Tibial nerve (tissue), 4 donors: ENCODE measurements at places on chromosomes 3 and 15.

DNA sequence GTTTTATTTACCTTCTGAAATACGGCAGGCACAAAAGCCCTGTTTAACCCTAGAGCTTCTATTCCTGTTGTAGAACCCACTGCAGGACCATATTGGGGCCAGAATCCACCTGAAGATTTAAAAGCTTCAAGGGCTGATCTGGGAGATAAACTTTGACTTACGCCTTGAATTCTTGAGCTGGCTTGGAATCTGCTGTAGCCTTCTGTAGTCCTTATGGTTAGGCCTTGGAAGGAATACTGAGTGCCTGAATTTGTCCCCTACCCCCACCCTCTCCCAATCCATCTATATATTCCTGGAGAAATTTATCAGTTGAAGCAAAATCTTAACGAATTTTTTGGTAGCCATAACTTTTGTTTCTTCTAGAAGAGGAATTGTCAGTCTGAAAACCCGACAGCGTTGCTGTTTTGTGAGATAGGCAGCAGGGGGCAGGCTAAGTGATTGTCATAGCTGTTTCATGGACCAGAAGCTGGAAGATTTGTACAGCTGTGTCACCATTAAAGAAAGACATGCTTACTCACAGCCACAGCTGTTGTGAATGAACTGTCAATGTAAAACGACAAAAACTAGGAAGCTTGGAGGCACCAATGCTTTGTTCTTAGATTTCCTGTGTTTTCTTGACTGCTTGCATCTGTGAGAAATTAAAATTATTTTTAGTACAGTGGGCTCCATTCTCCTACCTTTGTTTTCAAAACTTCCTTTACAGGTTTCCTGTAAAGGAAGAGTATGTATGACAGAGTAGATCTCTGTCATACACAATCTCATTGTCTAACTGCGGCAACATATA lies 12.8 kb downstream of the LXN start:
- no peak overlapping the region for H3K4me3 ChIP-seq
- peak; percentile 82 for DNase-seq
- H3K27me3 ChIP-seq: no peaks in the 10 kb centered on the region
- no peaks in the 10 kb centered on the region for H3K4me1 ChIP-seq

DNA sequence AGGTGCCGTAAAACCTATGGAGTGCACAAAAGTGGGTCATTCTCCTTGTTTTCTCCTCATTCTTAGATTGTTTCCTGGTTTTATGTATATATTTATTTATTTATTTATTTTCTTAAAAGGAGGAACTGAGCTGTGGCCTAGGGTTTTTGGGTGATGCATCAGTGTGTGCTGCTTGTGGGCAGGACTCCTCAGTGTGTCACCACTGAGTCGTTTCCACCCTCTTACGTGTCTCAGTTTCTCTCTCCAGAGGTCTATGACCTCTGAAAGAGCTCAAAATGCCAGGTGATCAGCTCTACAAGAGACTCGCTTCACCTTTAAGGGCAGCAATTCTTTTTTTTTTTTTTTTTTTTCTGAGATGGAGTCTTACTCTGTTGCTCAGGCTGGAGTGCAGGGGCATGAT lies 72.9 kb downstream of the CD200 start:
- no peak overlapping the region for H3K27ac ChIP-seq
- no peaks in the 10 kb centered on the region for H3K36me3 ChIP-seq
- no peaks in the 10 kb centered on the region for H3K27me3 ChIP-seq
- no peaks in the 10 kb centered on the region for H3K4me1 ChIP-seq
- DNase-seq: no peak
- no peak overlapping the region for H3K4me3 ChIP-seq

GRCh38 chr3:73820431-73820830 lies 195.7 kb upstream of the PDZRN3 start:
- H3K4me3 ChIP-seq: no peak overlapping the region
- no peak overlapping the region for H3K27ac ChIP-seq
- no peaks in the 10 kb centered on the region for H3K4me1 ChIP-seq
- no peak for DNase-seq
- no peaks in the 10 kb centered on the region for H3K36me3 ChIP-seq

DNA sequence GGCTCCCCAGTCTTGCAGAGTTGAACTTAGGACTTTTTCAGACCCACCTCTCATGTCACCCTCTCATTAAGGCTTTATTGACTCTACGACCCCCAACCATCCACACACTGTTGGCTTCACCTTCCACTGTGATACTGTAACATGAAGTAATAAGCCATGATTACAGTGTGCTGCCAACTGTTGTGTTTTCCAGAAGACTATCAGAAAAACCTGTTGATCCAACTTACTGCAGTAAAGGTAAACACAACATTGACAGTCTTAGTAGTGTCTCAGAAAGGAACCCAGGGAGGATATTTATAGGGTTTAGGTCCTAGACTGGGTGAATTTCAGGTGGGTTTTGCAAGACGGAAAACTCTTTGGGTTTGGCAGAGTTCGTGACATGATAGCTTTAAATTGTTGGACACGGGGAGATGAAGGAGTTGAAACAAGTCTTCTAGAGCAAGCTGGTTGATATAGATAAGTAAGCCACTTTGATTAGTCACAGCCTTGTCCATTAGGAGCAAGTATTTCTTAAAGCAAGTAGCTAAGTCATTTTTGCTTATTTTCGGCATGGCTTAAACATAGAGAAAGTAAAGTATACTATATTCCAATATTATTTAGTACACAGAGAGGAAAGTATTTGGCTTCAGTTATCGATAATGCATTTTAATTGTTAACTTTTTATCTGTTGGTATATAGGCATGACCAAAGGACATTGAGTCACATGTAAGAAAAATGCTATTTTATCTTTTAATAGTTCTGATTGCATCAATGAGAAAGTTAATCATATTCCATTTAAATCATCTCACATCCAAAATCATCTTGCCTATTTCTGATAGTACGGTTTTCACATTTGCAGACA lies 2.4 kb upstream of the COL6A5 start:
- H3K36me3 ChIP-seq: no peaks in the 10 kb centered on the region
- H3K4me3 ChIP-seq: no peak overlapping the region
- no peaks in the 10 kb centered on the region for H3K27me3 ChIP-seq
- no peak for DNase-seq

DNA sequence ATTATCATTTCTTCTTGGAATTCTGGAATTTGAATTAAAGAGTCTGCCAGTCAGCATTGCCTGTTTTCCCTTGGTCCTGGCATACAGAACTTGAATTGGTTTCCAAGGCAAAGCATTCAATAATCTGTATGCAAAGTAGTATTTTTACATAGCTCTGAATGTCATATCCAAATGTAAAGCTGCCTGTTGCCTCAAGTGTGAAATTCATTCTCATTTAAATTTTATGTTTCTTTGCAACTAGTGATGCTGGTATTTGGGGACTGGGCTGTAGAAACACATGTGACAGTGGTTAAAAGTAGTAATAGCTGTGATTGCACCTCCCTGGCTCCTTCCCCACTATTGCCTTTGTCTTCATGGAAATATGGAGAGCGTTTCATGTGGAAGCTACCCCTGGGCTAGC lies 743.9 kb upstream of the GOLIM4 start:
- H3K27ac ChIP-seq: no peak overlapping the region
- H3K4me3 ChIP-seq: no peak overlapping the region
- no peaks in the 10 kb centered on the region for H3K36me3 ChIP-seq
- no peaks in the 10 kb centered on the region for H3K4me1 ChIP-seq
- no peak for DNase-seq

GRCh38 chr3:66400411-66401156 lies 100.2 kb downstream of the LRIG1 start:
- no peak for DNase-seq
- H3K4me1 ChIP-seq: peaks cover 15% of the 10 kb centered on the region
- H3K27ac ChIP-seq: no peak overlapping the region
- no peak overlapping the region for H3K4me3 ChIP-seq

DNA sequence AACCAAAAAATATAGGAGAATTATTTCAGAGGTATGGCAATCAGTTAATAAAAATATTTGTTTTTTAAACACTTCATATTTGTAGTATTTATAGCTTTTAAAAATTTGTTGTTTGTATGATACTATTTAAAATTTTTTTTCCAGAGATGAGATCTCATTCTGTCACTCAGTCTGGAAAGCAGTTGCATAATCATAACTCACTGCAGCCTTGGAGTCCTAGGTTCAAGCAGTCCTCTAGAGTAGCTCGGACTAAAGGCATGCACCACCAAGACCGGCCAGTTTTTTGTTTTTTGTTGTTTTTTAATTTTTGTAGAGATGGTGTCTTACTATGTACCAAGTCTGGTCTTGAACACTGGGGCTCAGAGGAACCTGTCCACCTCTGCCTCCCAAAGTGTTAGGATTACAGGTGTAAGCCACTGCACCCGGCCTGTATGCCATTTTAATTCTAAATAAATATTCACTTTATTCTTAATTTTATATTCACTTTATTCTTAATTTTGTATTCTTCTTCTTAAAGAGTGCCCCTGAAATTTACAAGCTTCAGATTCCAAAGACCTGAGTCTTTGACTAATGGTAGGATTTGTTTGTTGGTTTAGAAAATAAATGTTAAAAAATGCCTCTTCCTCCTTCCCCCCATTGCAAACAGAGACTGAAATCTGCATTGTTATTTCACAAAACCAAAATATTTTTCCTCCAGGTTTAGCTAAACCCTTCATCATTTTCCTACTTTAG lies 9.4 kb downstream of the TGFBR2 start:
- peak overlapping the region; percentile 98 for H3K27ac ChIP-seq
- H3K4me3 ChIP-seq: no peak overlapping the region
- peaks cover 80% of the 10 kb centered on the region for H3K4me1 ChIP-seq
- DNase-seq: no peak

- H3K27me3 ChIP-seq: no peaks in the 10 kb centered on the region
- no peaks in the 10 kb centered on the region for H3K4me1 ChIP-seq
- no peaks in the 10 kb centered on the region for H3K36me3 ChIP-seq
- peak; percentile 39 for DNase-seq
Observed at GRCh38 chr15:38378161-38378560, 75.8 kb upstream of the FAM98B start.

DNA sequence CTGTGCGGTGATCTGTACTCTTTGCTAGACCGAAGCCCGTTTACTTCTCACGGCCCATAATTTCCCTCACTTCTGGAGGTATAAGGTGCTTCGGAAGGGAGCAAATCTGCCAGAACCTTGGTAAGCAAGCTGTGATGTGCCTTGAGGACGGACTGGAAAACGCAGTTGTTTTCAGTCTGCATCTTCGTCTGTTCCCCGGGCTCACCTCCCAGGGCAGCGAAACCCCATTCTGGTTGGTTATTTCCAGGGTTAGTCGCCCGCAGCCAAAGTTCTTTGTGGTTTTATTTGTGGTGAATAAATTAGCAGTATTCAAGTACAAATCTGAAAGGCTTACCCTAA lies 401 bp downstream of the RAMAC start:
- peak overlapping the region; percentile 76 for H3K27ac ChIP-seq
- peak overlapping the region; percentile 75 for H3K4me3 ChIP-seq
- peaks cover 11% of the 10 kb centered on the region for H3K4me1 ChIP-seq
- H3K36me3 ChIP-seq: no peaks in the 10 kb centered on the region

GRCh38 chr3:15795651-15796308 lies 2.0 kb downstream of the ANKRD28 start:
- peak overlapping the region; percentile 91 for H3K27ac ChIP-seq
- H3K4me1 ChIP-seq: peaks cover 15% of the 10 kb centered on the region

GRCh38 chr15:77495838-77496596 lies 75.3 kb downstream of the HMG20A start:
- H3K27ac ChIP-seq: peak overlapping the region; percentile 86
- no peak for DNase-seq
- H3K4me1 ChIP-seq: peaks cover 62% of the 10 kb centered on the region
- H3K4me3 ChIP-seq: no peak overlapping the region
- H3K36me3 ChIP-seq: no peaks in the 10 kb centered on the region

DNA sequence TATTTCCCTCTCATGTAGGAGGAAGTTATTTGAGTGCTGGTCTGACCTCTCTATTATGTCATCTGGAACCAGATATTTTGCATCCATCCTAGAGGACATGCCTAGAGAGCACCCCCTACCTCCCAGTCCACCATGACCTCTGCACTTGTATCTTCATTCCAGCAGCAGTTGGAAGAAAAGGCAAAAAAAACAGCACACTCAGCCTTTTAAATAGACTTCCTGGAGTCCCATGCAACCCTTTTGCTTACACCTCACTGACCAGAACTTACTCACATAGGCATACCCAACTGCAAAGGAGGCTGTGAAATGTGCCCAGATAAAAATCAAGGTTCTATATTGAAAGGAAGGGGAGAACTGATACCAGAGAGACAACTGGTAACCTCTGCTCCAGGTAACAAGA lies 92.3 kb upstream of the FHIT start:
- no peaks in the 10 kb centered on the region for H3K4me1 ChIP-seq
- H3K27me3 ChIP-seq: no peaks in the 10 kb centered on the region
- no peak for DNase-seq

DNA sequence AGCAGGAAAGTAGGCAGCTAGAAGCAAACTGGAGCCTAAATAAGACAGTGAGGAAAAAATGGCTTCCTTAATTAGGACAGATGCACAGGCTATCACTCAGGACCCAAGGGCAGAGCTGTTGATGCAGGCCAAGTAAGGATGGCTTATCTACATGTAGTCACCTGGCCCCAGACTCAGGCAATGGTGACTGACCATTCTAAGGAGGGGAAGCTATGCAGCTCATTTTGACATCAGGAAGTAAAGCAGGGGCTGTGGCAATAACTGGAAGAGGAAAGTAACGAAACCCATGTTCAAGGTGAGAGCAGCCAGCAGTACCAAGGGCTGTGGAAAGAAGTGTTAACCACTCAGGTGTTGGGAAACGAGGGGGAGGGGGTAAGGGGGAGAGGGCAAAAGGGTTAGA lies 16.2 kb downstream of the ACAD11 start:
- peaks cover 37% of the 10 kb centered on the region for H3K36me3 ChIP-seq
- H3K27ac ChIP-seq: no peak overlapping the region
- H3K4me1 ChIP-seq: no peaks in the 10 kb centered on the region
- no peak overlapping the region for H3K4me3 ChIP-seq
- no peaks in the 10 kb centered on the region for H3K27me3 ChIP-seq

- no peaks in the 10 kb centered on the region for H3K4me1 ChIP-seq
- peaks cover 3% of the 10 kb centered on the region for H3K27me3 ChIP-seq
- H3K4me3 ChIP-seq: no peak overlapping the region
- DNase-seq: no peak
- H3K36me3 ChIP-seq: peaks cover 3% of the 10 kb centered on the region
- no peak overlapping the region for H3K27ac ChIP-seq
Observed at GRCh38 chr3:23956701-23957100, 11.6 kb downstream of the NR1D2 start.

GRCh38 chr15:27412415-27412814 lies 441.4 kb downstream of the GABRG3 start:
- no peaks in the 10 kb centered on the region for H3K27me3 ChIP-seq
- no peak overlapping the region for H3K27ac ChIP-seq
- no peak for DNase-seq
- no peak overlapping the region for H3K4me3 ChIP-seq

DNA sequence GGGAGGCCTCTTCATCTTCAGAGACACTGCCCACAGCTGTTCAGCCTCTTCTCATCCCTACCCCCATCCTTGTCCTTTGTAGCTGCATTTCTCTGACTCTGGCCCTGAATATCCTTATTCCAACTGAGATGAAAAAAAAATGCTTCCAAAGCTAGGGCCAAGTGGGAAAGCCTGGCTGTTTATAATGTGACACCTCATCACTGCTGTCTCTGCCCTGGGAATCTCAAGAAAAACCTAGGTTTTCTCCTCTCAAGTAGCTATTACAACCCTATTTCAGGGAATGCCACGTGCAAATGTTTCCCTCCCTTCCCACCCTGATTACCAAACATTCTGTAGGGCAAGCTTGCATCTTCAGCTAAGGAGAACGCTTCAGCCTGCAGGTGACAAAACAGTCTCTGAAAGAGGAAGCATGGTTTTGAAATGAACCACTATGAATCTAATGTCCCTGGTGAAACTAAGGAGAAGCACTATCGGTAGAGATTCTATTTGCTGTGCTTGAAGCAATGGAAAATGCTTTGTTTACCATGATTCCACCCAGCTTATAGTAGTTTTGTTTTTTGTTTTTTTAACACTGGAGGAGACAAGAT lies 65.4 kb downstream of the USF3 start:
- H3K27ac ChIP-seq: no peak overlapping the region
- H3K36me3 ChIP-seq: no peaks in the 10 kb centered on the region
- no peak overlapping the region for H3K4me3 ChIP-seq
- no peak for DNase-seq
- no peaks in the 10 kb centered on the region for H3K4me1 ChIP-seq
